ENCODE measurements at places on chromosomes 6 and 20. TPM values are rescaled to one million over a fixed set of nuclear protein-coding genes. Genes with fewer than 3 reads are reported as not detected.

The ZNF334 gene
- total RNA-seq = 0.50 TPM

DNA sequence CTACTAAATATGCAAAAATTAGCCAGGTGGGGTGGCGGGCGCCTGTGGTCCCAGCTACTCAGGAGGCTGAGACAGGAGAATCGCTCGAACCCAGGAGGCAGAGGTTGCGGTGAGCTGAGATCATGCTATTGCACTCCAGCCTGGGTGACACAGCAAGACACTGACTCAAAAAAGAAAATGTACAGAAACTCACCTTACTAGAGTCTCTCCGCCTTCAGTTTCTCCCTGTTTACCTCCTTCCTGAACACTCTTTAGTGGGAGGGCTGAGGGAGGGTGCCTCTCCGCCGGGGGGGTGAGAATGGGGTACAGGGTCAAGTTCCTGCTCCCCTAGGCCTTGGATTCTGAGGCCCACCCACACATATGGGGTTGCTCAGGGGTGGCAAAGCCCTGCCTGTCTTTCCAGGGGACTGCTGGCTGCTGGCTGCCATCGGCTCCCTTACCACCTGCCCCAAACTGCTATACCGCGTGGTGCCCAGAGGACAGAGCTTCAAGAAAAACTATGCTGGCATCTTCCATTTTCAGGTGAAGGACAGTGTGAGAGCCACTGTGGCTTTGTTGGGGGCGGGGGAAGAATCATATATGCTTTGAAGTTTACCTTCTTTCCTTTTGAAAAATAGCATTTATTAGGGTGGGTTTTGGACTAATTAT is 13.4 kb downstream of the CAPN11 start:
- H3K27ac ChIP-seq = no peak overlapping the region
- no peaks in the 10 kb centered on the region for H3K36me3 ChIP-seq
- no peak overlapping the region for H3K4me3 ChIP-seq

GRCh38 chr6:113763876-113764275 is 93.3 kb upstream of the MARCKS start:
- H3K27ac ChIP-seq = no peak overlapping the region
- no peak for DNase-seq
- H3K4me3 ChIP-seq = no peak overlapping the region
- no peaks in the 10 kb centered on the region for H3K27me3 ChIP-seq
- H3K4me1 ChIP-seq = no peaks in the 10 kb centered on the region

The PDE7B gene
- total RNA-seq = 3.1 TPM

The GNAS-AS1 gene
- total RNA-seq = 0.92 TPM

The BPIFB1 gene
- total RNA-seq = not detected
